ENCODE measurements at places on chromosomes 1 and 21. TPM values are rescaled to one million over a fixed set of nuclear protein-coding genes. Genes with fewer than 3 reads are reported as not detected.

MXRA8 gene
- 73.1 TPM for total RNA-seq

KRTAP19-7 gene
- not detected for total RNA-seq

OR6N1 gene
- total RNA-seq: not detected

DNA sequence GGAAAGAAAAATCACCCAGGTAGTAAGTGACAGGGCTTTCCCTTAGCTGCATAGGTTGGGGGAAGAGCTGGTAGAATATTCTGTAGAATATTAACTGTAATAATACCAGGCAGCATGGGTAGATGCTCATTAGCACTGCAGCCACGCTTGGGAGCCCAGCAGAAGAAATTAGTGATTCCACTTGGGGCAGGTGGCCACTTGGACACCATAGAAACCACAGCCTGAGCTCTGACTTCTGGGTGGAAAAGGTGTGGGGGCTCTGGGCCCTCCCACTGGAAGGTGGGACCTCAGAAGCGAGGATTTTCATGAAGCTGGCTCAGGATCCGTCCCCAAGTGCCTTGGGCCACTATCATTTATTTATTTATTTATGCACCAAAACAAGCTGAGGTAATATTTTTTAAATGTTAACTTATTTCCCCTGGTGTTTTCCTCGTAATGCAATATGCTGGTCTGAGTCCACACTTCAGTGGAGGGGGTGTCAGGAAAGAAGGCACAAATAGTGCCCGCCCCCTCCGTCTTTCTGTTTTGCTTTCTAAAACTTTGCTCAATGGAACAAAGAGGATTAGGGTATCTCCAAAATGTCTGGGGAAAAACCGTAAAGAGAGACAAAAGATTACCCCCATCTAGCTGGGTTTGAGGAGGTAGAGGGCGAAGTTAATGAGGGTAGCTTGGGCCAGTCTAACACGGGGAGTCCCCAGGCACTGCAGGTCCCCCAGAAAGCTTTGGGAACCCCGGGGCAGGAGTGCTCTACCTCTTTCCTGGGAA, 75.2 kb upstream of the GADD45A start:
- no peak for DNase-seq

DNA sequence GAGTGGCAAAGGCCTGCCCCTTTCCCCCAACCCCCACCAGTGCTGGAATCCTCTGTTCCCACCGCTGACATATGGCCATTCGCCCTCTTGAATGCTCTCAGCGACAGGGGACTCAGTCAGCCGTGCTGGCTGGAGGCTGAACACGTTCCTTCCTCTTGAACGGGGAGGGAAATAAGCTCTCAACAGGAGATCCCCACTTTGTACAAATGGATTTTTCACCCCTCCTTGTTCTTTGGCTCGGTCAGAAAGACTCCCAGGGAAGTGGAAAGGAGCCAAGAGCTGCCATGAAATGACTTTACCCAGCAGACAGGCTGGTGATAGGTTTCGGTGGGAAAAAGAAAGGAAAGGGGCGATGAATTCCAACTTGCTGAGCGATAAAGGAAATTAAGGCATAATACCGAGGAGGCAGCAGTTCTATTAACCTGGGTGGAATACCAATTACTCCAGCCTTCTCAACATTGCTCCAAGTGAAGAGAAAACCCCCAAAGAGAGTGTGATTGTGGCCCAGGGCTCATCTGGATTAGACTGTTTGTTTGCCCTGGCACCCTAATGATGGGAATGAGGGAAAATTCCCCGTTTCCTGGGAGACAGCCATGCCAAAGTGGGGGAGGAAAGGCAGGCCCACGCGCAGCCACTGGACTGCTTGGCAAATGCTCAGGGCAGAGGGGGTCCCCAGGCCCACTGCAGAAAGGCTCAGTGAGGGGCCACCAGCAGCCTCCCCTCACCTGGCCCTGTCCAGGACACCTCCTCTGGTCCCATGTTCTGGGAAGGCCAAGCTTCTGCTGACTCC, 23.9 kb downstream of the LRP8 start:
- no peak for DNase-seq

- no peak for DNase-seq
These were observed 33.9 kb upstream of the SELENON start for GRCh38 chr1:25765923-25766589.

- DNase-seq: no peak
These were observed 84.9 kb downstream of the CLEC20A start for GRCh38 chr1:178411756-178412399.

DNA sequence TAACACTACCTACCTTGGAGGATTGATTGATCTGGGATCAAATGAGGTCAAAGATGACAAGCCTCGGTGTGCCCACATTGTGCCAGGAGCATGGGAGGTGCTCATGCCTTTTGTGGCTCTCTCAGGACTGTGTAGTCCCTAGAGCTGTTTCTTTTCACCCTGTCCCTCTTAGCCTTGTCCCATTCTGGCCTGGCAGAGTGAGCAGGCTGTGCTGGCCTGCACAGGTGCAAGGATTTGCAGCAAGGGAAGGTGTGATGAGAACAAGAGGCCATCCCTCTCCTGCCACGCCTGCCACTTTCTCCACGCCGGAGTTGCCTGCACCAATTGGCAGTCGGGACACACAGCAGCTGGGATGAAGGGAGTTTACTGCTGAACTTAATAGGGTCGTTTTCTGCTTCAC, 410.6 kb upstream of the VAMP3 start:
- DNase-seq: no peak

DNA sequence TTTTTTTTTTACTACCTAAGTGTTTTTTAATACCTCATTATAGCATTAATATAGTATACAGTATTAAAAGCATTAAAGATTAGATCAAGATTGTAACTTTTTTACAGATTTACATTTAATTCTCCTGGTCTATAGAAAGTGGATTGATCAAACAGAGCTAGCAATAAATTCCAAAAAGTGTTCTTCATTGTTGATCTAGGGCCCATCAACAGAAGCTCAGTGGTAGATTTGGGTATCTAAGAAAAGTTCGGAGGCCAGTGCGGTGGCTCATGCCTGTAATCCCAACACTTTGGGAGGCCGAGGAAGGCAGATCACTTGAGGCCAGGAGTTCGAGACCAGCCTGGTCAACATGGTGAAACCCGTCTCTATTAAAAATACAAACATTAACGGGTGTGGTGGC, 12.5 kb downstream of the NUP210L start:
- DNase-seq: no peak

DNA sequence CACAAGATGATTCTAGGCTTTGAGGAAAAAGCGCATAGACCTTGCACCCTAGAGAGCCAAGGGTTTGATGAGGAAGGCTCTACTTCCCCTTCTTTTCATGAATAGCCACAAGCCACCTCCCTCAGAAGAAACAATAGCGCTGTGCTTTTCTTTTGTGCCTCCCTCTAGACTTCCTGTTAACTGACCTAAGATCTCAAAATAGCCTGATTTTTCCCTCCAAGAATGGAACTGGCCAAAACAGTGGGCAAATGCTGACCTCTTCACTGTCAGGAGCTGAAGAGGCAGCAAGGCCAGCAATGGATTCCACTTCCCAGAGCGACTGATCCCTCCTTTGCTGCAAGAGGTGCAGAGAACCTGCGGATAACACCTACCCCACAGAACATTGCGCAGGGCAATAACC, 362.8 kb downstream of the KCNH1 start:
- no peak for DNase-seq

DNA sequence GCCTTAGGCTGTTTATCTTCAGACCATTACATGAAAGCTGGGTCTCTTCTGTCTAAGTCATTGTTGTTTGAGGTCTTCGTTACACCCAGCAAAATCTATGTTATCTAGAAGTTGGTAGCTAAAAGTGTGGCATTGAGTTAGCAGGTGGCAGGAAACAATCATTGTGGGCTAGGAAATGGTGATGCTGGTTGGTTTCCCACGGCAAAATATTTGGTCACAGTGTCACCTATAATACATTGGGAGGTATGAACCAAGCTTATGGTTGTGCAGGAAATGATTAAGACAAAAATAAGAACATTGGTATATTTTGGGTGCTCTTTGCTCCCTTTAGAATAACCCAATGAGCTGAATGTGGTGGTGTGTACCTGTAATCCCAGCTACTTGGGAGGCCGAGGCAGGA, 169.7 kb downstream of the TRIM33 start:
- DNase-seq: no peak

Measured in mucosa of gallbladder (tissue), 1 donor.